Kidney (tissue), 22 donors: ENCODE measurements at places on chromosomes 16 and 17. TPM values are rescaled to one million over a fixed set of nuclear protein-coding genes. Genes with fewer than 3 reads are reported as not detected.

BICDL2 gene
- 12.1 TPM for total RNA-seq

IGSF6 gene
- total RNA-seq: 8.1 TPM

TEX19 gene
- not detected for total RNA-seq

LGALS9B gene
- total RNA-seq: not detected

CCL17 gene
- 1.5 TPM for total RNA-seq

KRTAP2-3 gene
- 0.28 TPM for total RNA-seq

- no peaks in the 10 kb centered on the region for H3K4me1 ChIP-seq
- H3K27me3 ChIP-seq: no peaks in the 10 kb centered on the region
- no peak overlapping the region for H3K27ac ChIP-seq
Observed at GRCh38 chr17:27621536-27621935, 9.5 kb upstream of the LGALS9 start.

DNA sequence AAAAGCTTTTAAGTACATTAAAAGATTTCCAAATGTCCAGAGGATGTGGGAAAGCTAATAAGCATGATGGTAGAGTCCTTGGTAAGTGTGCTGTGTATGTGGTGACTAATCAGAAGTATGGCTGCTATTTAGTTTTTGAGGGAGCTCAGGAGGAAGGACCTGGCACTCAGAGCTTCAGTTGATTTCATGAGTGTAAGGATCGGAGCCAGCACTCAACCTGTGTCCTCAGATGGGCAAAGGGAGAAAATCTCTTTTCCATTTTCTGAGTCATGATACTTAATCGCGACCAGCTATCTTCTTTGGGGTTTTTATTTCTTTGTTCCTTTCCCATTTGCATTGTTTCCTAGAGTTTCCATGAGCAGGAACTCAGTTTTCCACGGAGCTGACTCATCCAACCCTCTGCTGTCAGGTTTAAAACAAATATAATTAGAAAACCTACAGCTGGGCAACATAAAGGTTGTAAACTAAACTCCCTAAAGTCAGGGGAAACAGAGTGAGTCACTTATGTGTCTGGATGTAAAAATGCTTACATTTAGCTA lies 125.4 kb downstream of the MAP2K6 start:
- H3K36me3 ChIP-seq: no peaks in the 10 kb centered on the region
- H3K4me1 ChIP-seq: no peaks in the 10 kb centered on the region
- no peaks in the 10 kb centered on the region for H3K27me3 ChIP-seq
- no peak overlapping the region for H3K4me3 ChIP-seq
- DNase-seq: no peak
- H3K27ac ChIP-seq: no peak overlapping the region

GRCh38 chr17:76562734-76563148 lies 22.9 kb downstream of the PRCD start:
- no peaks in the 10 kb centered on the region for H3K27me3 ChIP-seq
- no peak for DNase-seq
- no peak overlapping the region for H3K27ac ChIP-seq
- H3K36me3 ChIP-seq: peaks cover 14% of the 10 kb centered on the region
- H3K4me1 ChIP-seq: no peaks in the 10 kb centered on the region
- no peak overlapping the region for H3K4me3 ChIP-seq

DNA sequence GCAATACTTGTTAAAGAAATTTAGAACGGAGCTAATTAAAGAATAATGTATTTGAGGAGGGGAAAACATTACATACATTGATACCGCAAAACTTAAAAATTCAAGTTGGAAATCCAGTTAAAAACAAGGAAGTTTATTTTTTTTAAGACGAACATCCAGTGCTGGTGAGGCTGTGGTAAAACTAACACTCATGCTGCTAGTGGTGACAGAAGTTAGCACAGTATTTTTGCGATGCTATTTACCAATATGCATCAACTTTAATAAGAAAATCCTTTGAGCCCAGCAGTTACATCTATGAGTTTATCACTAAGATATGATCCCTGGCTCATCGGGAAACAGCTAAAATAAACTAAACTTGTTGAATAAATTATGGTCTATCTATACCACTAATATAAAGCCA lies 31.7 kb downstream of the GSPT1 start:
- no peak for DNase-seq
- no peak overlapping the region for H3K4me3 ChIP-seq
- H3K4me1 ChIP-seq: no peaks in the 10 kb centered on the region
- no peaks in the 10 kb centered on the region for H3K27me3 ChIP-seq

DNA sequence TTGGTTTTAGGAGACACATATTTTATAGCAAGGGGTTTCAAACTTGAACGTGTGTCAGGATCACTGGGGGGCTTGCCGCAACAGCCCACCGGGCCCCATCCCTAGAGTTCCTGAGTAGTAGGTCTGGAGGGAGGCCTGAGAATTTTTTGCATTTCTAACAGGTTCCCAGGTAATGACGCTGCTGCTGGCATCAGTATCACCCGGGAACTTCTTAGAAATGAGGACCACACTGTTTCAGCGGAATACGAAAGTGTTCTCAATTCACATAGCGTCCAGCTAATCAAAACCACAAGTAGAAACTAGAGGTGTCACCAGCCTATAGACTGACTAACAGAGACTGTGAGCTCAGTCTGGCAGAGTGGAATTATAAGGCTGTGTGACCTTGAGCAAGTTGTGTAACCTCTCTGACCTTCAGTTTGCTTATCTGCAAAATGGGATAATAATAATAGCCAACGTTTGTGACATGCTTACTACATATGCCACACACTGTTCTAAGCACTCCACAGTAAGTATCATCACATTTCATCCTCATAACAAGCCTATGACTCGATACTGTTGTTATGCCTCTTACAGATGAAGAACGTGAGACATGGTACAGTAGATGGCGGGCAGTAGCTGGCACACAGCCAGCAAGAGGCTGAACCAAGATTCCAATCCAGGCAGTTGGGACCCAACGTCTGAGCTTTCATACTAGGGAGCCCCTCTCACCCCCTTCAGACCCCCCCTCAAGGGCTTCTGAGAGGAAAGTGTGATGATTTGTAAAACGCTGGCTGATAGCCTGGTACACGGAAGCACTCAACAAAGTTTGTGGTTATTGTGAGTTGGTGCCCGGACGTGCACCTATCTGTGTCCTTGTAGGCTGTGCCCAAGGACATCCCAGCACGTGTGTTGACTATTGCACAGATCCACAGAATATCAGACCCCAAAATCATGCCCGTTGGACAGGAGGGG lies 4.6 kb upstream of the ICAM2 start:
- no peak overlapping the region for H3K4me3 ChIP-seq
- no peaks in the 10 kb centered on the region for H3K4me1 ChIP-seq
- no peak for DNase-seq
- H3K36me3 ChIP-seq: no peaks in the 10 kb centered on the region

GRCh38 chr17:4045487-4045886 lies 81.2 kb upstream of the ATP2A3 start:
- H3K36me3 ChIP-seq: peaks cover 53% of the 10 kb centered on the region
- no peak overlapping the region for H3K4me3 ChIP-seq
- DNase-seq: no peak
- no peaks in the 10 kb centered on the region for H3K4me1 ChIP-seq
- no peaks in the 10 kb centered on the region for H3K27me3 ChIP-seq
- H3K27ac ChIP-seq: no peak overlapping the region

DNA sequence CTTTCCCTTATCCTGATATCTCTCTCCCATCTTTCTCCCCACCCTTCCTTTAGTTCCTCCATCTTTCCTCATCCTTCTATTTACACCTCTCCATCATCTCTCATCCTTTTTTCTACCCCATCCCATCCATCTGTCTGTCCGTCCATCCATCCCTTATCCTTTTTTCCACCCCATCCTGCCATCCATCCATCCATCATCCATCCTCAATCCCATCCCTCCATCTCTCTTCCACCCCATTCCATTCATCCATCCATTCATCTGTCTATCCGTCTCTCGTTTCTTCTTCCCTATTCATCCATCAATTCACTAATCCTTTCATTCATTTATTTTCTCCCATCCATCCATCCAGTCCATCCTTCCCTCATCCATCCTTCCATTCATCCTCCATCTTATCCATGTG lies 68.1 kb downstream of the ABCC6 start:
- H3K4me3 ChIP-seq: no peak overlapping the region
- no peaks in the 10 kb centered on the region for H3K4me1 ChIP-seq
- H3K27me3 ChIP-seq: no peaks in the 10 kb centered on the region
- H3K27ac ChIP-seq: no peak overlapping the region
- DNase-seq: no peak
- H3K36me3 ChIP-seq: peaks cover 34% of the 10 kb centered on the region

DNA sequence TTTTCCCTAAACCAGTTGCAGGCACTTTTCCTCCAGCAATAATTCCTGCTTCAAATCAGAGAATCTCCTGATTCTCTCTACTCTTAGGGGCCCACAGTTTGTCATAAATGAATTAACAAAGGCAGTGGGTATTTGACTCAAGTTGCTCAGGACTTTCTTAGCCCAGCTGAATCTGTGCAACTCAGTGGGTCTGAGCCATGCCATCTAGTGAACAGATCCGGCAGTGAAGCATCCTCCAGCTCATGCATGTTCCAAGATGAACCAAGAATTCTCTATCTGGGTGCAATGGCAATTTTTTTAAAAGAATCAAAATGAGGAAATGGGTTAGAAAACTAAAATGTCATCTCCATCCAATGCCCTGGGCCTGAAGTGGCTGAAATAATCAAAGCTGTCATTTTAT lies 575.2 kb upstream of the CDH11 start:
- no peak overlapping the region for H3K27ac ChIP-seq
- H3K36me3 ChIP-seq: no peaks in the 10 kb centered on the region
- no peak overlapping the region for H3K4me3 ChIP-seq
- no peaks in the 10 kb centered on the region for H3K27me3 ChIP-seq
- no peak for DNase-seq
- no peaks in the 10 kb centered on the region for H3K4me1 ChIP-seq

DNA sequence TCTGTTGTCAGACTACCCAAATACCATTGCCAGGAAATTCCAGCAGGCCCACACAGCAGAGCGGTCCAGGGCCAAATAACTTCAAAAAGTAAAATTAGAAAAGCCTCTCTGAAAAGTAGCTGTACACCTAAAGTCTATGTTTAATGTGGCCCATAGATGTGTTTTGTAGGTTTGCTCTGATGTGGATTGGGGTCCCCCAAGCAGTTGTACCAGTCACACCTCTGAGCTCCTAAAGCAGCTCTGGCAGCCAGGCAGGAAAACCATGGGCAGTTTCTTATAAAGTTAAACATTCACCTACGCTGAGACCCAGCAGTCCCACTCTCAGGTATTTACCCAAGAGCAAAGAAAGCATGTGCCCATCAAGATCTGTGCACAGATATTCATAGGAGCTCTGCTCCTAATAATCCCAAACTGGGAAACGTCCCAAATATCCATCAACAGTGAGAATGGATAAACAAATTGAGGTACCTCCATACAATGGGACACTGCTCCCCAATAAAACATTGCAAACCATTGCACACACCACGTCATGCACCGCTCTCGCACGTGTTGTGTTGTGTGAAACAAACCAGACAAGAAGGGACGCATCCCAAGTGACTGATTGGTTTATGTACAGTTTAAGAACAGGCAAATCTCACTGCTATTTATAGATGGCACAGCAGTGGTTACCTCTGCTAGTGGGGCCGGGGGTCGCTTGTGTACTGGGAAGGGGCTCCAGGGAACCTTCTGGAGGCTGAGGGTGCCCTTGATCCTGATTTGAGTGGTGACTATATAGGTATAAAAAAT lies 15.8 kb upstream of the PRM1 start:
- H3K4me3 ChIP-seq: no peak overlapping the region
- no peaks in the 10 kb centered on the region for H3K27me3 ChIP-seq
- no peaks in the 10 kb centered on the region for H3K4me1 ChIP-seq
- peak; percentile 23 for DNase-seq
- H3K36me3 ChIP-seq: no peaks in the 10 kb centered on the region

DNA sequence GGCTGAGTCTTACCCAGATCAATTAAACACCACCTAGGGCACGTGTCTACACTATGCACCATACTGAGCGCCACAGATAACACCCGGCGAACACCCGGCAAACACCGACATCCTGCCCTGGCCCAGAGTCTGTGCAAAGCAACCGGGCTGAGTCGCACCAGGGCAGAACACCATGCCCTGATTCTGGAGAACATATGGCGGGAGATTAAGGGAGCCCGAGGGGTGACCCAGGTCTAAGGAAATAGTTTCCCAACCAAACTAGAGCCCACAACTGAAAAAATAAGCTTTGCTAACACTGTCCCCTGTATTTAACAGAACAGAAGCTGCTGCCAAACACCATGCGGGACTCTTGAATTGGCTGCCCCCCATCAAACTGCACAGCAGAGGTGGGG lies 22.1 kb downstream of the MYO18A start:
- H3K27ac ChIP-seq: peak overlapping the region; percentile 59
- H3K27me3 ChIP-seq: no peaks in the 10 kb centered on the region
- peaks cover 9% of the 10 kb centered on the region for H3K4me1 ChIP-seq
- H3K4me3 ChIP-seq: no peak overlapping the region

DNA sequence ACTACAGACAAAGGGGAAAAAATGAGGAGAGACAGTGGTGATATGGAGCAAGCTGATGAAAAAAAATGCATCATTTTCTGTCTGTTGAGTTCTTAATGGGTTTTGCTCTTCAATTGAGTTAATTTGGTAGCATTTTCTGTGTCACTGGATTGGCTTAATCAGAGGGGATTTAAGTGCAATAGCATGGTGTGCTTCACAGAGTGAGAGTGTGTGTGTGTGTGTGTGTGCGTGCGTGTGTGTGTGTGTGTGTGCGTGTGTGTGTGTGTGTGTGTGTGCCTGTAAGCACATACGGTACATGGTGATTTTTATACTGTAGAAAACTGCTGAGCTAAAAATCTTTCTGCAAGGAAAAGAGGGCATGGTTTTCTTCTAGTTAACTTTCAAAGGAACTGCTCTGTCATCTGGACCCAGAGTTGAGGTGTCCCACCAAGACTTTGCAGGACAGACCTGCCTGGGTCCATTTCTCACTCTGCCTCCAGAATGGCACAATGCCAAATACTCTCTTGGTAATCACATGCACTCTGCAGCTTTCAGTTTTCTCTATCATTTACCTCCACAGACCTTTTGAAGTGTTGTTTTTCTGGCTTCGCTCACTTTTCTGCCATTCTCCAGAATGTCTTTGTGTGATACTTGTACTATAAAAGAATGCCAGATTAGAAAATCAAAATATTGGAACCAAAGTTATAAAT lies 952.6 kb upstream of the SOX9 start:
- no peaks in the 10 kb centered on the region for H3K27me3 ChIP-seq
- no peak overlapping the region for H3K4me3 ChIP-seq
- no peak overlapping the region for H3K27ac ChIP-seq
- no peak for DNase-seq
- H3K36me3 ChIP-seq: no peaks in the 10 kb centered on the region
